ENCODE measurements at places on chromosomes 3 and 15.

DNA sequence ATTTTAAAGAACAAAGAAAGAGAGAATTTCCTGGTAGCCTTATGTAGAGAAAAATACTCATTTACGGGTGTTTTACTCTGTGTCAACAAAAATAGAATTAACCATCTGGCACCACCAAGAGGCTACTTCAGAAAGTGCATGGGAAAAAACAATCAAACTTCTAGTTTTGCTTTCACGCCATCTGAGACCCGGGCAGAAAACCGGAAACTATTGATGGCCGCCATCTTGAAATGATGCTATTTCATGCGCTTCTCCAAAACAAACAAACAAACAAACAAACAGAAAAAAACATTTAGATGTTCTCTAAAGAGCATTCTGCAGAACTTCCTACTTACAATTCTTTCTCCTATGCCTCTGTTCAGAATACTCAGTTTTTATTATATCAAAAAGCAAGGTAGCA is 49.4 kb upstream of the SYNPR start:
- DNase-seq, result no peak

DNA sequence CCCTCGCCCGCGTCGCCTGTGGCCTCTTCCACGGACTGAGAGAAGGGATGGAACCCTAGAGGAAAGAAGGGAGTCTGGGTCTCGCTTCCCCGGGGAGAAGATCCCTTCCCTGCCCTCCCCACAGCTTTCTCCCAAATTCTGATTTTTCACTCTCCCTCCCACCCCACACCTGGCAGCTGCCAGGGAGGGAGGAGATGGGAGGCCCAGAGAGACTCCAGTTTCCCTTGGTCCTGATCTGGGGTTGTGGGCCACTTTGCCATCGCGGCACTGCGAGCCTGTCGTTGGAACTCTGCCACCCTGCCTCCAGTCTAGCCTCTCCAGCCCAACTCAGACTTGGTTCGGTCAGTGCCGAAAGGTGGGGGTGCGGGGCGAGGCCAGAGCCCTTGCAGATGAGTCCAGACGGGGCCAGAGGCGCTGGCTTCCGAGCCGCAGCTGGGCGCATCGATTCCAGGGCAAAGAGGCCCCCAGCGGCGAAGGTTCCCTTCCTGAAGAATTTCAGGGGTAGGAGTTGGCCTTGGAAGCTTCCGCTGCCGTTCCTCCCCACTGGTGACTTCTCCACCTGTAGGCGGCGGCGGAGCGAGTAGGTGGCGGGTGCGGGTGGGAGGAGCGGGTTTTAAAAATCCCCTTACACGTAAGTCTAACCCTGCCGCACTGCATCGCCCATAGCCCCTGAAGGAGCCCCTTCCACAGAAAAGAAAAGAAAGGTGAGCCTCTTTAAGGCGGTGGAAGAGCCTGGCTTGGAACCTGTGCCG is 5.2 kb downstream of the WNT5A start:
- no peak for DNase-seq

DNA sequence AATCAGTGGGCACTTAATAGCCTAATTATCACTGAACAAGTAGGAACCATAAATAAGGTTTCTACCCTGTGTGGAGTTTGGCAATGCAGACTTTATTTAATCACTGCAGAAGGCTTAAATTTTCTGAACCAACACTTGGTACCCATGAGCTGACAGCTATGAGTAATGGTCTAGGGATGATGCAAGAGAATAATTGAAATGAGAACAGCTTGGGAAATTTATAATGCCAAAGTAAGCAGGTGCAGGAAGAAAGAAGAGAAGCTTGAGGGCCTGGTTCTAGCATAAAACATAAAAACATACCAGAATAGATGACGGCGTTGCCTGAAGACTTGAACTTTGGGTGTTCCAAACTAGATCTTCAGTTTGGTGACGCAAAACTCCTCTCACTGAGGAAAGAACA is 67.0 kb downstream of the IMPG2 start:
- no peak for DNase-seq

DNA sequence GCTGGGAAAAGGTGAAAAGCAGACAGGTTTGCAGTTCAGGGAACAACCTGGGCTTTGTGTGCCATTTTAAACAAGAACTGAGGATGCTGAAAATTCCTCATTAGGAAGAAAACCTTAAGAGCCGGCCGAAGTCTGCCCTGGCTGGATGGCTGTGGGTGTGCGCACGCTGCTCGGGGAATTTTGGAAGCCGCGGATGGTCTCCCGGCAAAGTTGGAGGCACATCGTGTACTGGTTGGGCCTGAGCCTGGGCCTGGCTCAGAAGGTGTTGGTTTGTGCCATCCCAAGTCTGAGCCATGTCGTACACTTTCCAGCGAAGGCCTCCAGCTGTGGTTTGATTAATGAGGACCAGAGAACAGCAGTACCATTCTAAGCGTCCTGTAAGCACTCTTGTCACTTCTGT is 188.2 kb downstream of the ATP10A start:
- no peak for DNase-seq

DNA sequence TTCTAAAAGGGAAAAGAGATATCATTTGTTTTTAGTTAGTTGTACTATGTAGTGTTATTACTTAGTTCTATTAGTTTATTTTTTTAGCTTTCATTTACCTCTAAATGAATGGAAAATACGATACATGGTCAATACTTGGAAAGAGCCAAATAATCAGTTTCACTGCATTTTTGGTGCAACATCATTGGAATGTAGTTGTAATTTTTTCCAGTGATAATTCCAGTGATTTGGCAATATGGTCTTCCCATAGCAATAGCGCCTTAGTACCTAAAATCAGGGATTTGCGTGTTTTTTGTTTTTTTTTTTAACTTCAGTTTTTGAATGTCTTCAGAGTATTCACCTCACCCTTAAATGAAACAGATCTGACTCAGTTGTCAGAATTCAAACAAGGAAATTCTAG is 41.8 kb downstream of the RAB8B start:
- no peak for DNase-seq
